ENCODE measurements at places on chromosomes 2 and 18. TPM values are rescaled to one million over a fixed set of nuclear protein-coding genes. Genes with fewer than 3 reads are reported as not detected.

Gene CPLX4
- total RNA-seq: not detected

Gene TSPYL6
- total RNA-seq: not detected

Gene USP37
- total RNA-seq: 14.6 TPM

Gene LYG2
- total RNA-seq: not detected

Gene COL4A4
- 1.5 TPM for total RNA-seq

Gene MAP2
- 2.1 TPM for total RNA-seq

Gene RNF144A
- total RNA-seq: 21.2 TPM
